NCI-H1092 (cell line): ENCODE measurements at places on chromosomes 12 and 14.

GRCh38 chr12:52415870-52416750 is 10.0 kb upstream of the KRT82 start:
- DNase-seq, result no peak

DNA sequence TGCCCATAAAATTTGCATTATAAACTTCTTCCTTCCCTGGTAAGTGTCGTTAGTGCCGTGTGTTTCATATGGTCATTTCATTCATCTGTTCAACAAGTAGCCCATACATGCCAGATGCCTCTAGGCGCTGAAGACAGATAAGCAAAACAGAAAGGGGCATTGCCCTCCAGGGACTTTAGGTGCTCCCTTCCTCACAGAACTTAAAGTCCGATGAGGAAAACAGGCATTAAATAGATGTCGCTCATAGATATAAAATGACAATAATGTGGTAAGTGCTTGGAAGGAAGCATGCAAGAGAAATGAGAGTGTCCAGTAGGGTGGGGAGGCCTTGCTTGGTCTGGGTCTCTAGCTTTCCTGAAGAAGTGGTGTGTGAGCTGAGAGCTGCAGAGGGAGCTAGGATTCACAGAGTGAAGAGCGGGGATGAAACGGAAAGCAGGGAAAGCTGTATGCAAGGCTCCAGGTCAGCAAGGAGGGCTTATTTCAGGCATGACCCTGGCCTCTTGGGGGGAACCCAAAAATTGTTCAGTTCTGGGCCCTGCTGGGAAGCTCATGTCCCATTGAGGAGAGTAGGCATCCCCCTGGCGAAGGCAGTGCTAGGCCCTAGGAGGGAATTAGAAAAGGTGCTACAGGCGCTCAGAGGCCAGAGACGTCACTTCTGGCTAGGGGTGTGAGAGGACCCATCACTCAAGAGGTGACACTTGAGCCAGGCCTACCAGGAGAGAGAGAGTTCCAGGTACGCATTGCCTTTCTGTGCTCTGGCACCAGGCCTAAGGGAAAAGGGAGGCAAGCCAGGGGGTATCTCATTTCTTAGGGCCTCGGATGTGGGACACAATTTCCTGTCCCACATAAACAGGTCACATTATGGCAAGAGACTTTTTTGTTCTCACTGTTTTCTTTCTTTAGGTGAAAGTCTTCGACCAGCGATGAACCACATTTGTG is 11.9 kb downstream of the UBE3B start:
- no peak for DNase-seq

DNA sequence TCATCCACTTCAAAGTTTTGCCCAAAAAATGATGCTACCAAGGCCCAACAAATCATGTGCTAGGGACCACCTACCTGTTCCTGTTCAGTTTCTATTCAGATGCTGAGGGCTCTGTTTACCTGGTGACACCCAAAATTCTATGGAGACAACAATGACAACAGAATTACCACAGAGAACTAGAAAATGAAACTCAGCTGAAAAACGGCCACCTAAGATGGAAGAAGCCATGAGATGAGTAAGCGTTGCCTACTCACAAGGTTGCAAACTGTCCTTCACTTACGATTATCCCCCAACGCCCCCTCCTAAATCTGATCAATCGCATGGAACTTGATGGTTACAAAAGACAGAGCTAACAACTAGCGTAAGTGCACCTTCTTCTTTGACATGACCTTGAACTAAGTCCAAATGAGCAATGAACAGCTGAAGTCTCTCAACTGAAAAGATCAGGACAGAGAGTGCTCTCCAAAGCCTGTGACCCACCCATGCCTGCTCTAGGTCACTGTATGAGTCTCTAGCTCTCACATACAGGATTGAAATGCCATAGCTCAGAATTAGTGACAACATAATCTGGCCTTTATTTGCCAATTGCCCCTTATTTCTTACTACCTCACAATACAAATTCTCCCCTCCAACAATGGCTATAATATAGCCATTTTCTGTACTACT is at the start of gene RNASE11:
Gene RNASE11, minus strand, starts transcription at position 513 of the 666 bp plus-strand sequence.
- DNase-seq, result no peak

- DNase-seq, result no peak
These were observed 34.2 kb downstream of the KCNA1 start for GRCh38 chr12:4943938-4944284.

- DNase-seq, result no peak
These were observed 5.2 kb upstream of the VDR start for GRCh38 chr12:47909839-47910465.

DNA sequence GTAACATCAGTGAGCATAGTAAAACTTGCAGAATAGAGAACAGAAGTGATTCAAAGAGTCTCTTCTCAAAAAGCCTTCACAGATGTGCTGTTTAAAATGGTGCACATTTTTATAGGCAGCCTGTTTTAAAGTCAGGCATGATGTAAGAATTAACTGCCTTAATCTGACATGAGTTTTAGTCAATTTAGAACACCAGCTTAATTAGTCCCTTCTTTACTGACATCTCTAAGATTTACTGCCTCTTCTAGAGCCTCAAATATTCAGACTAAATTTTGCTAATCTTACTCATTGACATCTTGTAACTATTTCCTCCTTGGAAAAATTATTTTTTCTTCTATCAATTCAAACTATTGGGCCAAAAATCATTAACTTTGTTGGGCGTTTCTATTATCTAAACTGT is 782.5 kb downstream of the C12orf50 start:
- DNase-seq, result no peak

DNA sequence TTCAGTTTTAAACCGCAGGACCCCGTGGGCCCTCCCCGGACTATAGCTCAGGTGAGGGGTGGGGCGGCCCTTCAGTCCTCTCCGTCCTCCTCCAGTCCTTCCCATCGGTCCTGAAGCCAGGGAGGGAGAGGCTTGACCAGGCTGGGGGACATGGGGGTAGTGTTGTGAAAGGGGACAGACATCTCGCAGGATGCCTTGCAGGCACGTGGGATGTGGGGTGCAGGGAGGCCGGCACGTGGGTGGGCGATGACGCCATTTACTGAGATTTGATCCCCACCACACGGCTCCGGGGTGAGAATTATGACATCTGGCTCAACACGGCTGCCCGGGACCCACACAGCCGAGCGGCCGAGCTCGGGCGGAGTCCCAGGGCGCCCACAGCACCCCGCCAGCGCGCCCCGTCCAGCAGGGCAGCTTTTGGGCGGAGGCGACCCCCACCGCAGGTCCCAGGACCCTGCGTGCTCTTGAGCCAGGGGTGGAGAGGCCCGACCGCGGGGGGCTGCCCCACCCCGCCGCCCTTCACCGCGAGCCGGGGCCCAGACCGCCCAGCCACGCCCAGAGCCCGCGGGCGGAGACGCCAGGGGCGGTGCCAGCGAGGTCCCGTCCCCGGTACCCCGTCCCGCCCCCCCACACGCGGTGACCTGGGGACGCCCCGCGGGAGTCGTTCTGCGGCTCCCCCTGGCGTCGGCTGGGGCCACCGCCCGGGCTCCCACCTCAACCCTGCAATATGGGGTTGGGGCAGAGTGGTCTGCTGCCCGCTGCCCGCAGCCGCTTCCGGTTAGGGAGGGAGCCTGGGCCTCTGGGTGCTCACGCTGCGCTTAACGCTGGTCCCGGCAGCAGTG is 3.3 kb upstream of the EXOC3L4 start:
- DNase-seq, result no peak

DNA sequence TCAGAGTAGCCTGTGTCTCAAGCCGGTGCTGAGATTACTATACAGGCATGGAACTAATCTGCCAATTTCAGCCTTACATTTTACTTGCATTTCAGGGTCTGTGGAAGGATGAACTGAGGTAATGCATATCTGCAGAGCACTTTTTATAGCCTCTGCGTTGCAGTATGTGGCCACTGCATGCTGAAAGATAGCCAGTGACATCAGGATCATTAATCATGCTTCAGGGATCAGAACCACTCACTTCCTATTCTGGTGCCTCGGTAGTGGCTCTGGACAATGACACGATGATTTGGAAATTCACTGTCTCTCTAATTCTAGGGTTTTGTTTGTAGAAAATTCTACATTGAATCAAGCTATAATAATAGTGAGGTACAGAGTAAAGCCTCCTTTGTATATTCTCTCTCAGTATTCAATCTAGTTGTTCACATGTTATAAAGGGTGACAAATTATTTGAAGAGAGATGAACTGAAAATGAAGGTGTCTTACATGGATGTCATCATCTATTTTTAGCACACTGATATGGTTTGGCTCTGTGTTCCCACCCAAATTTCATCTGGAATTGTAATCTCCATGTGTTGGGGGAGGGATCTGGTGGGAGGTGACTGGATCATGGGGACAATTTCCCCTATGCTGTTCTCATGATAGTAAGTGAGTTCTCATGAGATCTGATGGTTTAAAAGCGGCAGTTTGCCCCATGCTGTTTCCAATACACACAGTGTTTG is 554.3 kb upstream of the MIS18BP1 start:
- DNase-seq, result no peak

DNA sequence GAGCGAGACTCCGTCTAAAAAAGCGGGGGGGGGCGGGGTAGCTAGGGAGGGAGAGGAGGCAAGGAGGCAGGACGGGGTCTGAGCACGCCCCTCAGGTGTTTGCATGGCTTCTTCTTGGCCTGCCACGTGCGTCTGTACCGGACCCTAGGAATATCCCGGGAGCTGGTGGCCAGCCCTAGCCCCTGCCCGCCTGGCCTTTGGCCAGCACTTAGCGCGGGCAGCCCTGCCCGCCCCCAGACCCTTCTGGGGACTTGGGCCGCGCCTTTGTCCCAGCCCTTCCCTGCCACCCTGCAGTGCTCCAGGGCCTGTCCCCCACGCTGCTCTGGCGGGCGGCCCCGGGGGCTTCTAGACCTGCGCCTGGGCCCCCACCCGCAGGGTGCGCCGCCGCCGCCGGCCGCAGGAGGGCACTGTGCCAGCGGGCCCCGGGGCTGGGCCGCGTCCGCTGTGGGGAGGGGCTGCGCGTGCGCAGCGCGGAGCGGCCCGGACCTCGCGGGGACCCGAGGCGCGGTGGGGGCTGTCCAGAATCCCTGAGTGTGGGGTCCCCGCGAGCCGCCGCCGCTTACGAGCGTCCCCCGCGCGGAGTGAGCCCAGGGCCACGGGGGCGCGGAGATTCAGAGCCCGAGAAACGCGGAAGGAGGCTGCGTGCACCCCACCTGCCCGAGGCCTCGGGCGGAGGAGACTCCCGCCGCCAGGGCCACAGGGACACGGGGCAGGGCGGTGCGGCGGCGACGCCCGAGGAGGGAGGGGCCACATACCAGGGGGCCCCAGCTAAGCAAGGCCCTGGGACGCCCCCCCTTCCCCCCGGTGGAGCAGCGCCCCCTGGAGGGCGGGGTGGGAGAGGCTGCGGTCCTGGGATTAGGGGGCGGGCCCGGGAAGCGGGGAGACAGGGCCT is 21.0 kb downstream of the SLC25A29 start:
- peak; percentile 42 for DNase-seq

DNA sequence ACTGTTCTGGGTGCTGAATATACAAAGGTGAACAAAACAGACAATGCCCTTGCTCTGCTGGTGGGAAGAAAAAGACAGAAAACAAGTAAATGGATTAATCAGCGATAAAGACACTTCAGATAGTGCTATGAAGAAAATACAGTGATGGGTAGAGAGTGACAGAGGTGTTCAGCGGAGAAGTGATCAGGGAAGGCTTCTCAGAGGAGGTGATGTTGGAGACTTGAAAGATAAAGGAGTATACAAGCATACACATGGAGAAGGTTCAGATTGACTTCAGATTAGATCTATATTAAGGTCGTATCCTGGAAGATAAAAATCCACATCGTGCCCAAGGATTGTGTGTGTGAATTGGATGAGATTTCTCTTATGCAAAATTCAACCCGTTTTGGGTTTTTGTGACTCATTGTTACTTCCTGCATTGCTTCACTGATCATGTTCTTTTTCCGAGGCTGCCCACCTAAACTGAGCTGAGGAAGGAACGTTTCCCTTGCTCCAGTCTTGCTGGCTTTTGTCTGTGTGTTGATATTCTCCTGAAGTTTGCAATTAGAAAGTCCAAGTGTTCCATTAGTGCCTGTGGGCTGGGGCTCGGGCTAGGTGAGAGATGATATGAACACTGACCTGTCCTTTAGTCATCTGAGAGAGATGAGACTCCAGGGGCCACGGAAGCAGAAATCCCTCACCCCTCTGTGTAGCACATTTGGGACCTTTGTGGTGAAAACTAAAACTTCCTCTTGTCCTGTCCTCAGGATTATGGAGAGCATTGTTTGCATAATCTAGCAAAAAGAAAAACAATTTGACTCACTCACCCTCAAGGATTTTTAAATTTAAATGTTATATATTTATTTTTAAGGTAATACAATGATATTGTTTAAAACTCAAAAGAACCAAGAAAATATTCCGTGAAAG is 27.6 kb downstream of the PLXNC1 start:
- no peak for DNase-seq

GRCh38 chr12:131040491-131040890 is 86.8 kb downstream of the ADGRD1 start:
- DNase-seq, result no peak

- DNase-seq, result no peak
These were observed 206.7 kb downstream of the KIF21A start for GRCh38 chr12:39235990-39236767.

DNA sequence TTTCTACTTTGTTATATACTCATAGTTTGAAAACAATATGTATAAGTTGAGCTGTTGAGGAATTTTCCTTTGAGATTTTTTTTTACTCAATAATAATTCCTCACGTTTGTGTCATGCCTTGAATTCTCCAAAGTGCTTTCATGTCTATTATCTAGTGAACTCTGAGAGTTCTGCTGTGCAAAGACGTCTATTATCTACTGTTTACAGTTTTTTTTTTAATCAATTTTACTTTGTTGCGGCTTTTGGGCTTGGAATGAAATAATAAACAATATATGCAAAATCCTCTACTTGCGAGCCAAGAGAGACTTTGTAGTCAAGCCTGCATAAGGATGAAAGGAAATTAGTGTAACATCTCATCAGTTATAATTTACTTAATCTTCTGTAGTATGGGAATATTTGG is 107.2 kb upstream of the FRMD6 start:
- DNase-seq, result no peak

DNA sequence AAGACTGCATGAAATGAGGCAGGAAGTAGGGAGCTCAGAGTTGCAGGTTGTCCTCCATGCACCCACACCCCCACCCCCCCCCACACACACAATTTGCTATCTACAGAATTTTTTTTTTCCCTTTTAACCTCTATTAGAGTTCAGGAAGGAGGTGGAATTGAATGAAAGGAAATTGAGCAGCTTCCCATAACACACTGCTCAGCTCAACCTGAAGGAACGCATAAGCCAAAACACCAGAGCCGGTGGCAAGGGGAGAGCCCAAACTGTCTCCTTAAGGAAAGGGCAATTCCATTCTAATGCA is 74.1 kb downstream of the NUAK1 start:
- DNase-seq, result no peak

DNA sequence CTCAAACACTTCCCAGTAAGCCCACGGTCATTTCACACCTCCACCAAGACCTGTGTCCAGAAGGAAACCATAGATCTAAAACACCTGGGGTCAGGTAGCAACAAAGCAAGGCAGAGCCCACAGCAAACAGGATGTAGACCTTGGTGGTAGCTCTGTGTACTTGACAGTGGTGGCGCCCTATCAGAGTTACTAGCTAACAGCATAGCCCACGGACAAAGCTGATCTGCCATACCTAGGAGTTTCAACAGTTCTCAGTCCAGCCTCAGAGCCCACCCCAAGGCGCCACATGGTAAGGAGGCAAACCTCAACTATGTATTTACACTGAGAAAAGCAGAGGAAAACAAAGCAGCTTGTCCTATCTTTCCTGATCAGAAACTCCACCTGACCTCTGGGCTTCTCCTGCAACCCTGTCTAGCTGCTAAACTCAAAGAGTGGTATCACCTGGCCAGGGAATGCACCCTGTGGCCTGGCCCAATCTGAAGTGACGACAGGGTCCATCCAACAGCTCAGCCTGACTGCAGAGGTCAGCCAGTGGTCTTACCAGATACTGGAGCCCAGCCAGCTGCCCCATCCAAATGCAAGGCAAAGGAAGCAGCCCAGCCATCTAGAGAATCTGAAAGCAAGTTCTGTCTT is 46.3 kb downstream of the STON2 start:
- no peak for DNase-seq

- peak; percentile 14 for DNase-seq
These were observed 120.3 kb upstream of the SOX5 start for GRCh38 chr12:24069532-24070395.
